Stimulated activated CD8-positive, alpha-beta memory T cell treated with anti-CD3 and anti-CD28 coated beads, Interleukin-4, amount 100 ng/mL, for 24 hours (primary cell): ENCODE measurements at places on chromosomes 16 and 17.
A peak's percentile ranks its signal among the peaks of the same experiment; 100 is the strongest.

- DNase-seq: no peak
Measured at GRCh38 chr16:2096853-2097595, 38.7 kb downstream of the PKD1 start.

GRCh38 chr16:8622315-8622656, 788 bp downstream of the METTL22 start:
- DNase-seq: no peak

GRCh38 chr17:64635647-64636305, 26.3 kb downstream of the SMURF2 start:
- DNase-seq: no peak

- DNase-seq: no peak
Measured at GRCh38 chr17:36727577-36727976, 126.2 kb downstream of the MRM1 start.

- DNase-seq: no peak
Measured at GRCh38 chr17:75270966-75271232, at the start of gene MIF4GD. Gene MIF4GD, minus strand, starts transcription at chr17:75271231. Its CDS starts 1,036 bp downstream, at chr17:75270195.

GRCh38 chr17:33218698-33219601, 74.1 kb downstream of the ASIC2 start:
- no peak for DNase-seq

DNA sequence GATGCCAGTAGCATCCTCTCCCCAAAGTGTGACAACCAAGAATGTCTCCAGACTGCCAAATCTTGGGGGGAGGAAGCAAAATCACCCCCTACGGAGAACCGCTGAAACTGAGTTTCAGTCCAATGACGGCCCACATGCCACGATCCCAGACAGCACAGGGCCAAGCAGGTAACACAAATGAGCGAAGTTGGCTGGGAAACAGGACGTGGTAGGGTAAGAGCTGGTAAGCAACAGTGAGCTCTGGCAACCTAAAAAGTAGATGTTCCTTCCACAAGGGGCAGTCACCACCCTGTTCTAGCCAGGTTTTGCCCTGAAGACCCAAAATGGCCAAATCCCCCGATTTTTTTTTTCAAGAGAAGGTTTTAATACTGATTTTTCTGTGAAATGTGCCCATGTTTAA, 25.4 kb downstream of the ZFHX3 start:
- DNase-seq: no peak

DNA sequence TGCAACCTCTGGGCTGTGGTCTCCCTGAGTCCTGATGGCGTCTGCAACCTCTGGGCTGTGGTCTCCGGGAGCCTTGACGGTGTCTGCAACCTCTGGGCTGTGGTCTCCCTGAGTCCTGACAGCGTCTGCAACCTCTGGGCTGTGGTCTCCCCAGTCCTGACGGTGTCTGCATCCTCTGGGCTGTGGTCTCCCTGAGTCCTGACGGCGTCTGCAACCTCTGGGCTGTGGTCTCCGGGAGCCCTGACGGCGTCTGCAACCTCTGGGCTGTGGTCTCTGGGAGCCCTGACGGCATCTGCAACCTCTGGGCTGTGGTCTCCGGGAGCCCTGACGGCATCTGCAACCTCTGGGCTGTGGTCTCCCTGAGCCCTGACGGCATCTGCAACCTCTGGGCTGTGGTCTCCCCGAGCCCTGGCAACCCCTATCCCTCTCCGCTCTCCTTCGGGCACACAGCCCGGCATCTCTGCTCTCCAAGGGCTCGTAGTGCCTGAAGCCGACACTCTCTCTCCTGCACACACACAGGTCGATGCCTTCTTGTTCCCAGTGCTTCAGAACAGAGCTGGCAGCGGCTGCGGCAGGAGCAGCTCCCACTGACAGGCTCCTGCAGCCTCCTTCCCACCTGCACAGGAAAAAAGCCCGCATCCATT, 45.6 kb downstream of the METRNL start:
- DNase-seq: no peak

DNA sequence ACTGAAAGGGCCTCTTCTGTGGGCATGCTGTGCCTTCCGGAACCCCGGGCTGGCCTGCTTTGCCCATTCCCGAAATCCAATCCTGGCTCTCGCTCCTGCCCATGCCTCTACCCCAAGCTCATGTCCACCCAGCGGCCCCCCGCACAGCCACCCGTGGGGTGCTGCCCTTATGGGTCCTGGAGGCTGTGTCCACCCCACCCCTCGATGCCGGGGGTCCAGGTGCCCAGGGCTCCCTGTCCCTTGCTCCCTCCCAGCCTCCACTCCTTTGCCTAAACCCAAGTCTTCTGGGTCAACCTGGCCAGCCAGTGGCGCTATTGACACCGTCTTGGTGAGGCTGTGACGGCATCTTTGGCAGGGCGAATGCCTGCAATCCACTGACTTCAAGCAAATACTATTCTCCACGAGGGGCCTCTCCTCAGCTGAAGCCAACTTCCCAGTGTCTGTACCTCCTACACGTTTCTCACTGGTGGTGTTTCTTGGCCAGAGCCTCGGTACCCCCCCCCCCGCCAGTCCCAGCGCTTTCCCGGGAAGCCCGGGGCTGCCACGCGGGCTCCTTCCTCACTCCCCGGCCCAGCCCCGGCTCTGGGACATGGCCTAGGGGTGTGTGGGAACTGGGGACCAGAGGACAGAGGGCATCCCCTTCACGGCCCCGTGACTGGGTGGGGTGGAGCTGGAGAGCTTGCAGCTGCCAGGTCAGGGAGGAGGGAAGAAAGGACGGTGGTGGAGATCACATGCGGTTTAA, 12.2 kb upstream of the DUS1L start:
- DNase-seq: no peak

DNA sequence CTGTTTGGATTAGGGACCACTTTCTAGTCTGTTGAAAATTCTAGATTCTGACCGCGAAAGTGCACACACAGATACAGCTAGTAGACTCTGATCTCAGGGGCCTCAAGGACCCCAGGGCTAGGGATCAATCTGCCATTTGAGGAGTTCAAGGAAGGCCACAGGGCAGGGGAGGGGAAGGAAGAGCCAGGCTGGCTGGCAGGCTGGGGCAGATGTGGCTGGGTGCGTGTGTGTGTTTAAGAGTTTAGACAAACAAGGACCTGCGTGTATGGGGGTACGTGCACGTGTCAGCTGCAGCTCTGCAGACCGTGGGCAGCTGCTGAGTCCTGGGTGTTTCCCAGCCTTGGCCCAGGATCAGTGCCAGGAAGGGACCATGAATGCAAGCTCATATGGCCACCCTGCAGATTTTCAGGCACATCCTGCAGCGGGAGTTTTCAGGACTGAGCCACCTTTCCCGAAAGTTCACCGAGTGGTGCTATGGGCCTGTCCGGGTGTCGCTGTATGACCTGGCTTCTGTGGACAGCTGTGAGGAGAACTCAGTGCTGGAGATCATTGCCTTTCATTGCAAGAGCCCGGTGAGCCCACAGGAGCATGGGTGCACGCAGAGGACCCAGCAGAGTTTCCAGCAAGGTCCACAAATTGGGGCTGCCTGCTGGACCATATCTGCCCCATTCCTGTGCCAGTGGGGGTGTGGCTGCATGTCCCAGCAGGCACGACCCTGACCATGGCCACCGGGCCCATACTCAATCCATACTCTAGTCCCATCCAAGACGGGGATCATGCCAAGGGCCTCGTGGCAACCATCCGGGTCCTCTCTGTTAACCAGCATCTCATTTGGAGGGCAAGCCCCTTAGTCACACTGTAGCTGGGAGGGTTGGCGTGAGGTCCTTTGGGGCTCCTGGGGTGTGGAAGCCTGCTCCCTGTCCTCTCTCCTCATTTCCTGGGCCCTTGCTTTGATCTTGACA, 10.6 kb downstream of the TRPV2 start:
- no peak for DNase-seq

DNA sequence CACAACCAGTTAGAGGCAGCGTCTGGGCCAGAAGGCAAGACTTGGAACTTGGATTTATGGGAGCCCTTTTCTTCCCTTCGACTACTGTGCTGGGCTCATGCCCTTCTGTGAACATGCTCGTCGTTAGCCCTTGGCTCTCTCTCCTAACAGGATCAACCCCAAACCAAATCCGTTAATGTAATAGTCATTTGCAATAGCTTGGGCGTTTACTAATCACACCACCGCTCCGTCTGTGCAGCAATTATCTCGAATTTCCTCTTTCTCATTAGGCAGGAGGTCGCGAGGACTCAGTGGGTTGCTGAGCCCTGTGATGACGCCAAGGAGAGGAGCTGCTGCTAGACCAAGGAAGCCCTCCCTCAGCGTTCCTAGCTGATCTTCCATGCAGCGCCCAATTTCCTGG, 114.7 kb downstream of the ENGASE start:
- no peak for DNase-seq

- DNase-seq: no peak
Measured at GRCh38 chr17:56009795-56010651, 143.3 kb upstream of the ANKFN1 start.

DNA sequence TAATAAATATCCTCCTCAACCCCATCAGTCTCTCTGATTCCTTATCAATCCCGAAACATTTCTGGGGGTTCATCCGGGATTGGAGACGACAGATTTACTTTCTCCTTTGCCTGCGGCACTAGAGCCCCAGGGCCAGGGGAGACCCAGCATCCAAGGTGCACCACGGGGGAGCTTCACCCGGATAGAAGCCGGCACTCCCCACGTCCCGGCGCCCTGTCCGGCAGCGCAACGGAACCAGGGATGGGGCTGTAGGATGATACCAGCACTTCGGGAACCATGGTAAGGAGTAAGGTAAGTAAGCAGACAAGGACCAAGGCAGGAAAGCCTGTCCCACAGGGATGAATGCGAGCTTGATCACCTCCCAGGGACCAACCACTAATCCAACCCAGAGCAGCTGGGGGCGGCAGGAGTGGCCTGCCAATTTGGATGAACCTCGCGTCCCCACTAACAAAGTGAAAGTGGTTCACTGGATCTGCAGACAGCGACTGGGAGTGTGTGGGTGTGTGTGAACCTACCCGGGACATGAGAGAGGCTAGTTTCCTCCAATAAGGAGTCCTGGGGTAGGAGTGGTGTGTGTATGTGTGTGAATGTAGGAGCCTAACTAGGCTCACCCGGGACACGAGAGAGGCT, 11.9 kb downstream of the POLR3K start:
- DNase-seq: no peak

- DNase-seq: no peak
Measured at GRCh38 chr16:48081656-48082055, 74.1 kb downstream of the ABCC12 start.

- no peak for DNase-seq
Measured at GRCh38 chr17:82315703-82316358, 1.6 kb downstream of the CD7 start.

GRCh38 chr17:7112510-7113108, 2.0 kb downstream of the ASGR2 start:
- DNase-seq: no peak

DNA sequence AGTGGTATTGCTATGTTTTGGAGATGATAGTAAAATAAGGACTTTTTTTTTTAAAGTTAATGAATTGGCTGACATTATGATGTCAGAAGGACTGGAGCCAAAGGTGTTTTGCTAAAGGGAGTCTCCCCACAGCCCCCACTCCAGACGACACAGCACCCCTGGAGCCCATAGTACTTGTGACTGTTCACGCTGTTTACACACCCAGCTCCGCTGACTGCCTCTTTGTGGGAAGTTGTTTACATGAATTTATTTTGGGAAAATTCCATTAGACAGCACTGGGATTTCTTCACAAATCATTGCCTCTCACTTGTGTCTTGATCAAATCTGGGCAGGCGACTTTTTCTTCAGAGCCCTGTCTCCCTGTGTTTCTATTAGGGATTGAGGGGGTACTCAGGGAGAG, 108.6 kb downstream of the C17orf67 start:
- no peak for DNase-seq

DNA sequence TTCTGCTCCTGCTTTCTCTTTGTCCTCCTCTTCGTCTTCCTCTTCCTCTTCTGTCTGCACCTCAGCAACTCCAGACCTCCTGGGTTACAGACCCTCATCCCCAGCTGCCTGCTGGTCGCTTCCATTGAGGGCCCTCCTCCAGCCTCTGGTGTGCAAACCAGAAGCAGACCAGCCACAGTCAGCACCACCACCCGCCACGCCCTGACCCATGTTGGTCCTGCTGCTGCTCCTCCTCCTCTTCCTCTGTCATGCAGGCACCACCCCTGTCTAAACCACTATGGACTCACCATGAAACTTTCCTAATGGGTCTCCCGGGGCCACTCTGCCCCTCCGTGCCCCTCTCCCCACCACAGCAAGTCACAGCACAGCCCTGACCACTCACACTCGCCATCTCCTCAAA, 11.4 kb upstream of the OGFOD3 start:
- no peak for DNase-seq

DNA sequence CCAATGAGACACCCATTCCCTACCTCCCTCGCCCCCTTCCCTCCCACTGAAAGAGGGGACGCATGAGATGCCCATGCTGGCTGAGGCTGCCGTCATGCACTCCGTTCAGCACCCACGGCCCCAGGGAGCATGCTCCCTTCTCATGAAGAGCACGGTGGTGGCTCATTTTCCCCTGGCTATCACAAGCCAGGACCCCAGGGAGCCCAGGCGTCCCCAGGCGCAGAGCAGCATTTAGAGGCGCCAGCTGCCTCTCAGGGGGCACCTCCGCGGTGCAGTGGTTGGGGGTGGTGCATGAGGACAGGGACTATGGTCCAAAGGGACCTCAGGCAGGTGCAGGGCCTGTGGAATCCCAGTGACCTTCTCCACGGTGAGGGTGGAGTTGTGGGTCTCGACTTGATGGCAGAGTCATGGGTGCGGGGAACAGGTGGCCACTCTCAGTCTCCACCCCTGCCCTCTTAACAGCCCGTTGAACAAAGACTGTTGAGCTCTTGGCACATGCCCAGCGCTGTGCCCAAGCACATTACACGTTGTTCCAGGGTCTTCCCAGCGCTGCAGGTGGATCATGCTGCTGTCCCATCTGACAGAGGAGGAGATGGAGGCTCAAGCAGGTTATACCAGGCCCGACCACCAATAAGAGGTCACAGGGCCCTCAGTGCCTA, 13.6 kb downstream of the KIF19 start:
- DNase-seq: no peak

GRCh38 chr16:2925951-2926649, 14.4 kb downstream of the FLYWCH1 start:
- no peak for DNase-seq

DNA sequence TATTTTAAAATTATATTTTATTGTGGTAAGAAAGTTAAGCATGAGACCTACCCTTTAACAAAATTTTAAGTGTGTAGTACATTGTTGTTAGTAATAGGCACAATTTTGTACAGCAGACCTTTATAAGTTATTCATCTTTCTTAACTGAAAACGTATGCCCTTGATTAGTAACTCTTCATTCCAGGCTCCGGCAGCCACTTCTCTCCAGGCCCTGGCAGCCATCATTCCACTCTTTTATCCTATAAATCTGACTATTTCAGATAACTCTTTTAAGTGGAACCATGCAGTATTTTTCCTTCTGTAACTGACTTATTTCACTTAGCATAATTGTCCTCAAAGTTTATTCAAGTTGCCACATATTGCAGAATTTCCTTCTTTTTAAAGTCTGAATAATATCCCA, 348.2 kb downstream of the CDH11 start:
- no peak for DNase-seq

GRCh38 chr17:17792551-17793377, 44.0 kb downstream of the SREBF1 start:
- peak; percentile 21 for DNase-seq
